ENCODE measurements at places on chromosomes 7 and 10.

DNA sequence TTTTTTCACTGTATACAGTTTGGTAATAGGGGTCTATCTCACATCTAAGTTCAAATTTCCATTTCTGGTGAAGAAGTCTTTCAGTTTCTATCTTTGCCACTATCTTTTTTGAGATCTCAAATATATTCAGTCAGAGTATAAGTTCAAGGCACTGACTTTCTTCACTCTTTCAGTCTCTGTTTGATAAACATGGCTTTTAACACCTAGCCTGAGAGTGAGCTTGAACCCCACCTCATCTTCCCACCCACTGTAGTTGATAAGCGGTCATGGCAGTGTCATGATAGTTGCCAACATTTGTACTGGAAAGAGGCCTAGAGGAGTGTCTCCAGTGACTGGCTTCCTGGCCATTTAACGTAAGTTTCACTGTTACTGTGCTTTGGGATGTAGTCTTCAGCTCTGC, 41.2 kb upstream of the AGR3 start:
- DNase-seq = no peak

- no peak for DNase-seq
Measured at GRCh38 chr7:46649876-46650275, 728.8 kb upstream of the IGFBP3 start.

- DNase-seq = no peak
Measured at GRCh38 chr7:45525057-45525456, 49.1 kb upstream of the ADCY1 start.

GRCh38 chr10:20993389-20993788, 96.3 kb upstream of the NEBL start:
- no peak for DNase-seq

DNA sequence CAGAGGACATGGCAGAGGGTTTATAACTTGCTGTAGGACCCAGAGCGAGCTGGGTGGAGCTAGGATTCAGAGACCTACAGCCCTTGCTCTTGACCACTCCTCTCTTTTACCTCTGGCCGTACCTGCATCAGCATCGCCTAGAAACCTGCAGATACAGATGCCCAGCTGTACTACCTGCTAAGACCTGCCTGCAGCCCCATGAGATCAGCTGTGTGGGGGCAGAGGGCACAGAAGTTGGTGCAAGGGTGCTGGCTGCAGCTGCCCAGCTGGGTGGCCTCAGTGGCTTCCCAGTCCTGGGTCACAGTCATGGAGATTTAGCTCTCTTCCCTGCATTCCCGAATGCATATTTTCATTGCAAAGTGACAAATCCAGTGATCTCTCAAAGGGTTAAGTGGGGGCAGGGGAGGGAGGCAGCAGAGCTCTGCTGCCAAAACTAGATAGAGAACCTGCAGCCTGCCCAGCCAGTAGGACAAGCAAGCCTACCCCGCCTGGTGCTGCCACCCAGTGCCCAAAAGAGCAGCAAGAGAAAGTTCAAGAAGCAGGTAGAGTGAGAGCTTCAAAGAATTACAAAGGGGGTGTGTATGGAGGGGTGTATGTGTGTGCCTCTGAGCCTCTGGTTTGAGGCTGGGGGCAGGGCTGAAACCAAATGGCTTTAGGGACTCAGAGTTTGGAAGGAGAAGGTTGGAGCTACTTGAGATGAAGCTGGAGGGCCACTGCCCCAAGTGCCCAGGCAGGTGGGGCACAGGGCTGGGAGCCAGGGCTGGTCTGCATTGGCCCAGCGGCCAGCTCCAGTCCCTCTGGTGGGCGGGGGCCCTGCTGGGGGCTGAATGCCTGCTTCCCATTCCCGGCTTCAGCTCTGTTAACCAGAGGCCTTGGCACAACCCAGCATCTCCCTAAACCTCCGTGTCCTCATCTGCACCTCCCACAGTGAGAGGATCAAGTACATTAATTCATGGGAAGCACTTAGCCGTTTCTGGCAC, 6.9 kb downstream of the FAM241B start:
- DNase-seq = no peak

DNA sequence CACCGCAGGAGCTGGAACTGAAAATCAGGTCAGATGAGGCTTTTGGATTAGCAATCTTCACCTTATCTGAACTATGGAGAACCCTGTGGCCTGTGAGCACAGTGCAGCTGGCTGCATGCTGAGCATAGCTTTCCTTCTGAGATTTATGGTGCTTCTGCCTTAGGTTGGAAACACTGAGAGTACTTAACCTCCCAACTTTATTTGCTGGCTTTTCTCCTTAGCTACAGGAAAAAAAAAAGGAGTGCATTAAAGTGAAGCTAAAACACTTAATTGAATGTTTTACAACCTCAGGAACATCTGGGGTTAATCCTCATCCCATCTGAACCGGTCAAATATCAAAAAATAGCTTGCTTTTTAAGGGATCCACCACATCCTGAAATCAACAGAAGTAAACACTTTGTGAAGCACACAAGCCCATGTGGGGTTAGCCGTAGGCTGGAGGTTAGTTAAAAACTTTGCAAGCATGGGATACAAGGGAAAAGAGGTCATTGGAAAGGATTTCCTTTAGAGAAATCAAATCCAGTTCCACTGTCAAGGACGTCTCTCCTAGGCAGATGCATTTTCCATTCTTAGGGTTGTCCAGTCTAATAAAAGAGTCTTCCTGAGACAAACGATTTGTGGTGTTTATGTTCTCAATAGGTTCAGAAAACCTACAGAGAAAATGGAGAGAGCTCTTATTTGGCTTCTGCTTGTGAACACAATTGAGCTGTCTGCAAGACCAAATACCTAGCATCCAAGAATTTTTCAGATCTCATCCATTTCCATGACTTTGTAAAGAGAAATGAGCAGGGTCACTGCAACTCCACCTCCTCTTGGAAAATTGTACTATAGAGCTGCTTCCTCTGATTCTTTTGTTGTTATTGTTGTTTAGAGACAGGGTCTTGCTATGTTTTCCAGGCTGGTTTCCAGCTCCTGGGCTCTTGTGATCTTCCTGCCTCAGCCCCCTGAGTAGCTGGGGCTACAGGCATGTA, 470.4 kb upstream of the IGFBP3 start:
- DNase-seq = no peak

- DNase-seq = no peak
Measured at GRCh38 chr10:122140941-122141623, 130.0 kb upstream of the BTBD16 start.

GRCh38 chr7:151780631-151781030, 96.3 kb downstream of the PRKAG2 start:
- DNase-seq = no peak

- no peak for DNase-seq
Measured at GRCh38 chr10:21387868-21388267, 137.6 kb downstream of the SKIDA1 start.

- DNase-seq = no peak
Measured at GRCh38 chr7:109864230-109864629, 1226.7 kb upstream of the LRRN3 start.

DNA sequence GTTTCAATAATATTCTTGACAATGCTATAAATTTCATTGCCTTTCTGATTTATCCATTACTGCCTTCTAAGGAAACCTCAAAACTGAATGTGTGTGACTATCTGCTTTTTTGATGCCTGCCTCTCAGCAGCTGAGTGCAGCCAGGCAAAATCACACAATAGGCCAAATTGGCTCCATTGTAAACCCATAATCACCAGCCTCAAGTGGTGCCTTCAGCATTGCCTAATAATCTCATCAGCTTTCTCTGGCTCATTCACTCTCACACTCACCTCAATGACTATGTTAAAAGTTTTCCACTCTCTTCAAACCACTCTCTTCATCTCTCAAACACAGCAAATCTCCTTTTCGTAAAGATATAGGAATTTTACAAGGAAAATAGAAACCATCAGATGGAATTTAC, 182.5 kb upstream of the COL1A2 start:
- DNase-seq = no peak

DNA sequence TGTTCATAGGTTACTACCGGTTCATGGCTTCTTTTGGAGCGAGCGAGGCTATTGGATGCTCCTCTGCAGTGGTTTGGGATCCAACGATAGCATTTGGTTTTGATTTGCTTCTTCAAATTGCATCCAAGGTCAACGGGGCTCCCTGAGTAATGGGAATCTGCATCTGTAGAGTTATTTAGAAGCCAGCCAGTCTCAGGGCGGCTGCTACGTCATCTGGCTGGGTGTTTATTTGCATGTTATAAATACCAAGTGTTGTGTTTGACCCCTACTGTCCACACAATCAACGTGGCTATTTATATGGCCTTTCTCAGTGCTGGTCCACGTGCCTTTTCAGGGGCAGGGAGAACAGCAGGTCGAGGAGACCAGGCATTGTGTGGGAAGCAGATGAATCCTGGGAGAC, 137.7 kb downstream of the PRPF18 start:
- DNase-seq = no peak

DNA sequence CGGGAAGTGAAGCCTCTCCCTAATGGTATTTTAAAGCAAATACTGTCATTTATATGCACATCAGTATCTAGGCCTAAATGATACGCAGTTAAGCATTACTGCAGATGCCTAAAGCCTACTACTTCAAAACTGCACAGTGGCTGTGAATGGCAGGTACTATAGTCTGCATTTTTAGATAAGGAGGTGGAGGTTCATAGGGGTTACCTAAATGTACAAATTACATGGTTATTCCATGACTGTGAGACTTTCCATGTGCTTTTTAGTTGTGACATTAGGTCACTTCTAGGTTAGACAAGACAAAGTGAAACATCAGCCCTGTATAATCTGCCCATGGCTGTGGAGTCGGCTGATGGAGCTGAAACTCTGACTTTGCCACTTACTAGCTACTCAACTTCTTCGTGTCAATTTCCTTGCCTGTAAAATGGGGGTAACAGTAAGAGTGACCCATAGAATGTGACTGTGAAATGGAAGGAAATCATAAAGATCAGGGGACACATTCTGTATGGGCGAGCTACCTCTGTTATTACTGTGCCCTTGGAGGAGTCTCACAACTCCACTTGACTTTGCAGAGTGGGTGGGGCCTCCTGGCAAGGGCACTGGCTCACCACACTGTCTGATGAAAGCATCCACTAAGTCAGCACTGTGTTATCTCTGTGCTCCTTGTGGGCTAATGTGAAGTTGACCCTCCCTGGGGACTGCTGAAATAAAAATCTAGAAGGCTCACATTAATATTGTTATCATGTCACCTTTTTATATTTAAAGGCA, 239.4 kb downstream of the TNS3 start:
- no peak for DNase-seq

DNA sequence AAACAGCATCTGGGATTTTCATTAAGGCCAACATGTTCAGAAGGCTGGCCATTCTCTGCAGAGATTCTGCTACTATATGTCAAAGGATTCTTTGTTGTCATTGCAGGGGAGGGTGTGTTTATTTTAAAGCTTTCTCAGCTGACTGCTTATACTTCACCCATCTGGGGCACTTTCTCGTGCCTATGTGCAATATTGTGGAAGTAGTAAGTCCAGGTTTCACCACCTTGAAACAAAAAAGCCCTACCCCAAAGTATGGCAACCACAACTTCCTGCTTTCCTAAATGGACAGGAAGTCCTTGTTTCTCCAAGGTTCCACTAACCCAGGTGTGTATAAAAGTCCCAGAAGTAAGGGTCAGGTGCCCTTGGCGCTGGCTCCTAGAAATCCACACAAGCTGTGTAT, 58.7 kb upstream of the COL1A2 start:
- no peak for DNase-seq

DNA sequence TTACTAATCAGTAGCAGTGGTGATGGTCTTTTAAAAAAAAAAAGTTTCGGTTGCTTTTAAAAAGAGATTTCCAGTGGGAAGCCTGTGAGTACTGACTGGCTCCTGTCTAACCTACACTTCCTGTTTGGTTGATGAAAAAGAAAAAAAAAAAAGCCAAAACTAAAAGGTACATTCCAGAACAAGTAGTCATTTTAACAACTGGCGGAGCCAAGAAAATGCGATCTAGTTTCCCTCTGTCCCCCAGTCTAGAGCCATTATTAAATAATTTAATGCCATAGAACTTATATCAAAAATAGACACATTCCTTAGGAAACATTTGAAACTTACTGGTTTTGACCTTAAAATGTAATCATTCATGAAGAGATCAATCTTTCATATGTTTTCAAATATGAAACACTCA, 254.2 kb upstream of the C7orf33 start:
- DNase-seq = no peak

DNA sequence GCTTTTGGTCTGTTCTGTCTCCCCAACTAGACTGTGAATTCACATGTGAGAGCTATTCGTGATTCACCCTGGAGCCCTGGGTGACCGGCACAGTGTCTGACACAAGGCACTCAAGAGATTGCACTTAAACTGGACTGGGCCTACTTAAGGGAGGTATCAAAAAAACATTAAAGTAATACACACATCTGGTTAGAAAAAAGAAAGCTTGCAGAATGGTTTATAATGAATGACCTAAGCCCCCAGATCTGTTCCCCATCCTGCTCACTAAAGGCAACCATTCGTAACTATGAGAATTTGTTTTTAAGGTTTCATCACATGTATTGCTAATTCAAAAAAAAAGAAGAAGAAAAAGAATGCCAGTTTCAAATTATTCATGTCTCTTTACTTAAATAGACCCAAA, 74.5 kb downstream of the DGKI start:
- no peak for DNase-seq

DNA sequence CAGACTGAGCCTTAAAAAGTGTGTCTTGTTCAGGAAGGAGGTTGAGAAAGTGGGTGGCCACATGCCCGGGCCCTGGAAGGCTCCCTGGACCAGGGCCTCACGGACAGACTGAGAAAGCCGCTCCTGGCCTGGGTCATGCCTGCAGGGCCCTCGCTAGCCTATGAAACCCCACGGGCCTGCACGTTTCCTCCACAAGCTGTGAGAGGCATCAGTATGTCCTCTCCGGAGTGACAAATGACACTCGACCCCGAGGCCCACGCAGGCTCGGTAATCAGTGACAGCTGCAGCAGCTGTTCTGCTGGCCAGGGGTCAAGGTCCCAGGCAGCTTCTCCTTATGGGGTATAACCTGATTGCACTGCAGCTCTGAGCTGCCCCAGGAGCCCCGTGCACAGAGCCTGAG, 47.6 kb downstream of the ASB13 start:
- no peak for DNase-seq

DNA sequence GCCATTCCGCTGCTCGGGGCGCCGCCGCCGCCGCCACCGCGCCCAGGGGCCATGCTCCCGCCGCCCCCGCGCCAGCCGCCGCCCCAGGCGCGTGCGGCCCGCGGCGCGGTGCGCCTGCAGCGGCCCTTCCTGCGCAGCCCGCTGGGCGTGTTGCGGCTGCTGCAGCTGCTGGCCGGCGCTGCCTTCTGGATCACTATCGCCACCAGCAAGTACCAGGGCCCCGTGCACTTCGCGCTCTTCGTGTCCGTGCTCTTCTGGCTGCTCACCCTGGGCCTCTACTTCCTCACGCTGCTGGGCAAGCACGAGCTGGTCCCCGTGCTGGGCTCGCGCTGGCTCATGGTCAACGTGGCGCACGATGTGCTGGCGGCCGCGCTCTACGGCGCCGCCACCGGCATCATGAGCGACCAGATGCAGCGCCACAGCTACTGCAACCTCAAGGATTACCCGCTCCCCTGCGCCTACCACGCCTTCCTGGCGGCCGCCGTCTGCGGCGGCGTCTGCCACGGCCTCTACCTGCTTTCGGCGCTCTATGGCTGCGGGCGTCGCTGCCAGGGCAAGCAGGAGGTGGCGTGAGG, 383 bp downstream of the MARVELD1 start:
- DNase-seq = no peak
